ENCODE measurements at places on chromosomes 4 and X.

- DNase-seq, result no peak
Measured at GRCh38 chr4:72451349-72451748, 117.7 kb downstream of the ADAMTS3 start.

GRCh38 chr4:25493466-25493865 lies 116.4 kb downstream of the ANAPC4 start:
- DNase-seq, result no peak

DNA sequence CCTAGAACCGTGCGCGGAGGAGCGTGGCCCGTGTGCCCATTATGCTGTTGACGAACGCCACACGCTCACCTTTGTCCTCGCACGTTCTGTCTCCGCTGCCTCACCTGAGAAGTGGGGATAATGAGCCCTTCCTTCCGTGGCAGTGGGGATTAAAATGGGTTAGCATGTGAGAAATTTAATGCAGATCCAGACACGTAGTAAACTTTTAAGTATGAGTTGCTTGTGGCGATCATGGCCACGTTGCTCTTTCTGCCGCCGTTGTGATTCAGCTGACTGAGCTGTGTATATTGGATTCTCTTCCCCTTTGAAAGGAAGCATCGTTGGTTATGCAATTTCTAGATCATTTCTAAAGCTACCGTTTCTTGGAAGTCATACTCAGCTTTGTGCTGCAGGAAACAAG lies 16.5 kb downstream of the TBC1D14 start:
- no peak for DNase-seq

- DNase-seq, result no peak
Measured at GRCh38 chr4:174600391-174600790, 78.1 kb upstream of the HPGD start.

- DNase-seq, result peak; percentile 15
Measured at GRCh38 chrX:15815779-15816437, 25.6 kb downstream of the ZRSR2 start.

- DNase-seq, result peak; percentile 23
Measured at GRCh38 chrX:117743469-117744251, 372.9 kb downstream of the KLHL13 start.

DNA sequence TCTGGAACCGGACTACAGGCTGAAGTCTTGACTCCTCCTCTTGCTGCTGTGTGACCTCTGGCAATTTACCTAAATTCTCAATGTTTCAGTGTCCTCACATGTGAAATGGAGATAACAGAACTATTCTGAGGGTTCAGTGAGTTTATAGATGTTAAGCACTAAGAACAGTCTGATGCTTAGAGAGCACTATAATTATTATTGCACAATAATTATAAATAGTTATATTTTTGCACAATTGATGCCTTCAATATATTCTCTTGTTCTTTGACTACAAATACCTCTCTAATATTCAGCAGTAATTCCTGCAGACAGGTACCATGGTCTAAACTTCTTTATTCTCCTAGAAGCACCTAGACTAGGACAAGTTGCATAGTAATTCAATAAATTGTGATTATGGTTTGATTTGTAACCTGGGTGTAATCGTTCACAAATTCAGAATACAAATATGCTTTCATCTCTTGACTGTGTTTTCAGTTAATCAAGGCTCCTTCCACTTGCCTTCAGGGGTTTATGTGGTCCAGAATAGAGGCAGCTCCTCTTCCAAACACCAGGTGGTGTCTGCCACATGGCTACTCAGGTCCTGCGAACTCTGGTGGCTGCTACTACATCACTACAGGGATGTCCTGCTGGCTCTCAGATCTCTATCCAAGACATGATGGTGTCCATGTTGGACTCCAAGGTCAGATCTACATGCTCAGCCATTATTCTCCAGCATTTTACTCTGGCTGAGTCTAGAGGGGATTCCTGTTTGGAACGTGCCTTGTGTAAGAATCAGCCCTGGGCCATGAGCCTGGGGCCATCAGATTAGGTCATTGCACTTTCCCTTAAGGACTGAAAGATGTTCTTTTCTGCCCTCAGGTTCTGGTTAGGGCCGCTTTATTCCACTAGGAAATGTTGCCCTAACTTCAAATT lies 103.4 kb downstream of the QRFPR start:
- DNase-seq, result peak; percentile 18

- no peak for DNase-seq
Measured at GRCh38 chr4:150656891-150657290, 74.9 kb downstream of the MAB21L2 start.

- peak; percentile 64 for DNase-seq
Measured at GRCh38 chr4:46648088-46648744, 258.3 kb upstream of the GABRA2 start.

DNA sequence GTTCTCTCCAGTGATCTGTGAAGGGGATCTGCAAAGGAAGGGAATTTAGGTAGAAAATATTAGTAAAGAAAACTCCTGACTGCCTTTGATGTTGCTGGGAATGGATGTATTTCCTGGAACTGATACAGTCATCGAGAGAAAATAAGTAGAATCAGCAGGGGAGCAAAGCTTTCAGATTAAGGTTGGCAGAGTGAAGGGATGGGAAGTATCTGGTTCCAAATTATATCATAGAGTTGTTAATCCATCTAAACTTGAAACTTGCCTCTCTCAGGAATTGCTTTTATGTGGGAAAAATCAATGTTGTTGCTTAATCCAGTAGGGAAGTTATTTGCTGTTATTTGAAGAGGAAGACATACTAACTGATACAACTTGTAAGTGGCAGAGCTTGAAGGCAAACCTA lies 19.3 kb downstream of the EPHA5 start:
- no peak for DNase-seq

DNA sequence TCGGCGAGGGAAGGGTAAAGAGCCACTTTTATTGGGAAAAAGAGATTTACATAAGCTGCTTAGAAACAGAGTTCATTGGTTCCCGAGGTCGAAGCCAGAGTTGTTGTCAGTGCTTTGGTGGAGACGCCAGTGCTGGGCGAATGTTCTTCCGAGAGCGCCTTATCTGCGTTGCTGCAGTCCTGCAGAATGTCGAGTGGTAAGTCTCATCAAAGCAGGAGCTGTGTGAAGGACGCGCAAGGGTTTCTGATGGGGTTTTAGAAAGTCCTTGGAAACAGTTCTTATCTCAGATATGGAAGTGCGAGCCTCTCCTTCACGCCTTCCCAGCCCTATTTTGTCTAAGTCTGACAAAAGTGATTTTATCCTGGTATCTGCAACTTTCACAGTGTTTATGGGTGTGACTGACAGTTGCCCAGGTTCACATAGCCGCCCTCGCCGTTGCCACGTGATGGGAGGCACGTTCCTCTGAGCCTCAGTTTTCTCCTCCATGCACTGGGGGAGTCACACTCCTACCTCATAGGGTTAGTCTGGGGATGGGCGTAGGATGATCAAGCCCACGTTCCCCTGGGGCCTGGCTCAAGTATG lies 47.3 kb upstream of the NSG1 start:
- no peak for DNase-seq

GRCh38 chr4:187307131-187307530 lies 583.5 kb upstream of the FAT1 start:
- DNase-seq, result peak; percentile 9

DNA sequence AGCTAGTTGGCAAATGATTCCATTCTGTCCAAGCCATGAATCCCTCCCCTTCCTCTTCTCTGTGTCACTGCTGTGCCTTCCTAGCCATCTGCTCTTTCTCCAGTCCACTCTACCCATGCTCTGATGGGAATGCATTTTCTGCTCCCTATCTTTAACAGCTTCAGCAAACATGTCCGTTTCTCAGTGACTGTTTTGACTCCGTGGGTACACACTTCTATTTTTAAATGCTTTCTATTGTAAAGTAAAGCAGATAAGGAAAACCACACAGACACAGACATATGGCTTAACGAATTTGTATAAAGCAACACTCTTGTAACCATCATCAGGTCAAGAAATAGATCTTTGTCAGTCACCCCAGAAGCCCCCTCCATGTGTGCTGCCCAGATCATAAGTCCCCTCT lies 72.4 kb upstream of the KLHL13 start:
- no peak for DNase-seq

DNA sequence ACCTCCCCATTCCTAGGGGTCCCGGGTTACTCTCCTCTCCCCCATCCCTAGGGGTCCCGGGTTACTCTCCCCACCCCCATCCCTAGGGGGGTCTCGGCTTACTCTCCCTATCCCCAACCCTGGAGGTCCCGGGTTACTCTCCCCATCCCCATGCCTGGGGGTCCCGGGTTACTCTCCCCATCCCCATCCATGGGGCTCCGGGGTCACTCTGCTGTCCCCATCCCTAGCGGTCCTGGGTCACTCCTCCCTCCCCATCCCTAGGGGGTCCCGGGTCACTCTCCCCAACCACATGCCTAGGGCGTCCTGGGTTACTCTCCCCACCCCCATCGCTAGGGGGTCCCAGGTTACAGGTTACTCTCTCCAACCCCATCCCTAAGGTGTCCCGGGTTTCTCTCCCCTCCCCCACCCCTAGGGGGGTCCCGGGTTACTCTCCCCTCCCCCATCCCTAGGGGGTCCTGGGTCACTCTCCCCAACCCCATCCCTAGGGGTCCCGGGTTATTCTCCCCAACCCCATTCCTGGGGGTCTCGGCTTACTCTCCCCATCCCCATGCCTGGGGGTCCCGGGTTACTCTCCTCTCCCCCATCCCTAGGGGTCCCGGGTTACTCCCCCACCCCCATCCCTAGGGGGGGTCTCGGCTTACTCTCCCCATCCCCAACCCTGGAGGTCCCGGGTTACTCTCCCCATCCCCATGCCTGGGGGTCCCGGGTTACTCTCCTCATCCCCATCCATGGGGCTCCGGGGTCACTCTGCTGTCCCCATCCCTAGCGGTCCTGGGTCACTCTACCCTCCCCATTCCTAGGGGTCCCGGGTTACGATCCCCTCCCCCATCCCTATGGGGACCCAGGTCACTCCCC lies 821 bp downstream of the ASMTL start:
- no peak for DNase-seq

- DNase-seq, result no peak
Measured at GRCh38 chr4:159160242-159160641, 57.4 kb downstream of the RAPGEF2 start.

DNA sequence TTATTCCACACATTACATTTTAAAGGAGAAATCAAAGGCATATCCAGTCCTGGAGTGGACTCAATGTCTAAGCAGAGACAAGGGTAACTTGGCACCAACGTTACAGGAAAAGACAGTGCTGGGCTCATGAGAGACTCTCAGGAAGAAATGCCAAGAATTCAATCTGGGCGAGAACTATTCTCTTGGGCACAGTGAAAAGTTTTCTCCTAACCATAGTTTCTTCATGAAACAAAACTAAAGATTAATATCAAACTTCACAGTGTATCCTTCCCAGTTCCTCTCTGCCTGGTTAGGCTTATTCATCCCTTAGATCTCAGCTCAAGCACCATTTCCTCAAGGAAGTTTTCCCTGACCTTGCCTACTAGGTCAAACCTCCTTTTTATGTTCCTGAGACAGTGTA lies 109.4 kb upstream of the TLL1 start:
- peak; percentile 79 for DNase-seq

DNA sequence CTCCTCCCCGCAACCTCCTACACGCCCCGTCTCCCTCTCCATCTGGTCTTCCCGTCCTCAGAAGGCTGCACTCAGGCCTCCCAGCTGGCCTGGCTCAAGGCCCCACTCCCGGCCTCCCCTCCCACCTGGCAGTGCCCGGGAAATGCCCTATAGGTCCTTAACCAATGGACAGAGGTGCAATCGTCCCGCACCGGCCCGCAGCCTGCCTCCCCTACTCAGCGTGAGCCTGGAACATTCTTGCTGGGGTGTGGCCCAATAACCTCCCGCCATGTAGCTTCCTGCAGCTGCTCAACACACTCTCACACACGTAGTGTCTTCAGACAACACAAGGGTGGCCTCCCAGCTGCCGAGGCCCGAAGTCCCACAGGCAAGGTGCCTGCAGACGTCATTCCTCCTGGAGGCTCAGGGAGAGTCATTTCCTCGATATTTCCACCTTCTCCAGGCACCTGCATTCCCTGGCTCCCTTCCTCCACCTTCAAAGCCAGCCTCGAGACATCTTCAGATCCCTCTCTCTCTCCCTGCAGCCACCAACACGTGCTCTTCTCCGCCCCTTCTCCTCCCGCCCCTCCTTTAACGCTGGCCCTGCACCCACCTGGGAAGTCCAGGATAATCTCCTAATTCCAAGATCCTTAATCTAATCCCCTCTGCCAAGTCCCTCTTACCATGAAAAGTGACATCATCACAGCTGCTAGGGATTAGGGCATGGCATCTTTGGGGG lies 56.2 kb downstream of the ADRA2C start:
- DNase-seq, result no peak

- DNase-seq, result no peak
Measured at GRCh38 chr4:86822136-86822535, 27.0 kb downstream of the SLC10A6 start.

GRCh38 chrX:10050481-10050880 lies 83.3 kb downstream of the CLDN34 start:
- no peak for DNase-seq

- no peak for DNase-seq
Measured at GRCh38 chr4:23388255-23388654, 501.6 kb downstream of the PPARGC1A start.

- no peak for DNase-seq
Measured at GRCh38 chr4:10035130-10035529, 13.8 kb upstream of the SLC2A9 start.

DNA sequence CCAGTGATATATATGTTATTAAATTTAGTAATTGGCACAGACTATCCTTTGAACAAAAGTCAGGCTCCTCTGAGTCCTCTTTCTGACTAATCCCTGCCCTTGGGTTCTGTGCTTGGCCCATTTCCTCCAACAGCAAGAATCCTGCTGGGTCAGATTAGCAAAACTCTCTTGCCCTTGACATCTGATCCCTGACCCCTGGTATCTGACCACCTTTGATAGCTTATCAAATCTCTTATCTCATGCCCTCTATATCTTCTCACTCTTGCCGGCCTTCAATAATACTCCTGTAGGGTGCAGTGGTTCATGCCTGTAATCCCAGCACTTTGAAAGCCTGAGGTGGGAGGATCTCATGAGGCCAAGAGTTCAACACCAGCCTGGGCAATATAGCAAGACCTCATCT lies 245.5 kb upstream of the FAM47A start:
- DNase-seq, result no peak

DNA sequence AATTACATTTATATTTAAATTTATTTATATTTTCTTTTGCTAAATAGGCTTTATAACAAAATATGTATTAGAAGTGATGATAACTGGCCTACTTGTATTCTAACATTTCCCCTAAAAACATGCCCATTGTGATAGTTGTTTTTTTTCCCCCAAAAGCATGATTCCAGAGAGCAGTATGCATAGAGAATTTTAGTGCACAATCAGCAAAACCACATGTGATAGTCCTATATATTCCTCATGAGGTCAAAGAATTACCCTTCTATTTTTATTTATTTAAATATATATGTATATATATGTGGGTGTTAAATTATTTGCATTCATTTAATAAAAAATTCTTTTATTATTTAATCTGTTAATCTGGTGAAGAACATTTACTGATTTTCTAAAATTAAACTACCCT lies 78.2 kb upstream of the TLL1 start:
- no peak for DNase-seq

Data from renal cortical epithelial cell (primary cell).